Fibroblast of skin of scalp (primary cell): ENCODE measurements at places on chromosomes 5 and 9.

DNA sequence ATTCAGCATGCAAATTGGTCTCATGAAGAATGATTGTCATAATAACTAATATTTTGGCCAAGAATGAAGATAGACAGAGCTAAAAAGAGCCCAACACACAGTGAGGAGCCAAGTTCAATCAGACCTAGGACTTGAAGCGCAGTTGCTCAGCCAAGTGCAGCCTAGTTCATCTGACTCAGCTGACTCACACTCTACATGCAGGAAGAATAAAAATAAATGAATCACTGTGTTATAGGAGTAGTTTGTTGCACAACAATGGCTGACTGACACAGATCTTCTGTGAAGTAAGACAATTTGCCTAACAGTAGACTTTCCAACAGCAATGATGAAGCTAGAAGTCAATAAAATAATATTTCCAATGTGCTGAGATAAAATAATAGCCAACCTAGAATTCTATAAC, 261.5 kb downstream of the CEMIP2 start:
- DNase-seq: peak; percentile 31

- DNase-seq: no peak
Observed at GRCh38 chr9:18346745-18347144, 127.2 kb upstream of the ADAMTSL1 start.

DNA sequence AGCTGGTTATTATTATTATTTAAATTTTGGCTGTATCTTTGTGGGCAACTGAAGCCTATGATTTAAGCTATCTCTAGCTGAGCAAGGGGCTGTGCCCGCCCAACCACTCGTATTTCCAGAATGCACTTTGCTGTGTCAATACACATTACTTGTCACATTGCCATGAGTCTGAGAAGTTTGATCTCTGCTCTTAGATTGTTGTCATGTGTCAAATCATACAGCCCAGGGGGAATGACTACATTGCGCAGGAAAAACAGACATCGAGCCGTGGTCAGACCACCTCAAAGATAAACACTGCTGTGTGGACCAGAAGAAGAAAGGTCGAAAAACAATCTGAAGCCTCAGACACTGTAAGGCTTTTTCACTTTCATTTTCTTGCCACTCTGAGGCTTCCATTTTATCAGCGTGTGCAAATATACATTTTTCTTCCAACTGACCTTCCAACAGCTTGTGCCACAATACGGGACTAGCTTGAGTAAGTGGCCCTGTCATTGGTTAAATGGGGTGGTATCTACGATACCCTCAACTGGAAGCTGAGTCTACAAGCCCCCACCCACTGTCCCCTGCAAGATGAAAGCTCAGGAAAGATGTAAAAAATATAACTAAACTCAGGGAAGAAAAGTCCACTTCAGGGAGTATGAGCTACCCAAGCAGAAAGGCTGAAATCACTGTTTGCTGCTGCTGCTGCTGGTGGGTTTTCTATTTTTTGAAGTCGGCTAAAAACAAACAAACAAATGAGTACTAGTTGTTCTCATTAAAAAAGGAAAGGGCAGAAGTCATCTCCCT, 603.0 kb downstream of the BNC2 start:
- peak; percentile 85 for DNase-seq

DNA sequence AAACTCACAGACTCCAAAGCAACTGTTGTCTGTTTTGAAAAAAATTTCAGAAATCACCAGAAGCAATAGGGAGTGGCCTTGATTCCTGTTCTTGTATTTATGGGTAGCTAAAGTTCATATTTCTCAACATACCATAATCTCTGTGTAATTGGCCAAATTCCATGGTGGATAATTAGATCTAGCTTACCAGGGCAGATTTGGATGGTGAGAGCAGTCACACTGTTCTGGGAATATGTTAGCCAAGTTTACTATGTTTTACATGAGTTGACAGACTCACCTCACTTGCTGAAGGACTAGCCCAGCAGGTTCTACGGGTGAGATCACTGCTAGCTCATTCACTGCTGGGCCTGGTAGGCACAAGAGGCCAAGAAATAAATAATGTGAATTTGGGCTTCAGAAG, 32.7 kb upstream of the CDKN2B start:
- peak; percentile 57 for DNase-seq

GRCh38 chr5:35136386-35136785, 88.6 kb upstream of the AGXT2 start:
- peak; percentile 97 for DNase-seq
